Mammary epithelial cell (primary cell): ENCODE measurements at places on chromosomes 2 and 18. TPM values are rescaled to one million over a fixed set of nuclear protein-coding genes. Genes with fewer than 3 reads are reported as not detected.

Gene RBM43
- polyA plus RNA-seq: 1.8 TPM

Gene FAM237A
- polyA plus RNA-seq: not detected

Gene ZNF396
- 0.09 TPM for polyA plus RNA-seq

Gene ESCO1
- 3.4 TPM for polyA plus RNA-seq

Gene LAMA1
- 24.9 TPM for polyA plus RNA-seq

Gene SDC1
- polyA plus RNA-seq: 1,215 TPM

Gene DAPL1
- 5.2 TPM for polyA plus RNA-seq

Gene CCL20
- polyA plus RNA-seq: 0.50 TPM

Gene NDC80
- polyA plus RNA-seq: 16.9 TPM

Gene RPRM
- polyA plus RNA-seq: not detected

Gene SERPINB3
- 12.3 TPM for polyA plus RNA-seq

Gene TTC39C
- 16.4 TPM for polyA plus RNA-seq

Gene SLC4A3
- 11.2 TPM for polyA plus RNA-seq

Gene SLC19A3
- 0.08 TPM for polyA plus RNA-seq

Gene OXER1
- not detected for polyA plus RNA-seq

Gene UBXN2A
- 7.9 TPM for polyA plus RNA-seq

Gene ST6GAL2
- polyA plus RNA-seq: 0.01 TPM

Gene TMEM182
- polyA plus RNA-seq: 3.1 TPM

Gene C2orf72
- 0.49 TPM for polyA plus RNA-seq

Gene GALR1
- not detected for polyA plus RNA-seq

Gene SATB2
- polyA plus RNA-seq: 1.1 TPM

Gene DES
- polyA plus RNA-seq: 0.07 TPM

Gene PIKFYVE
- polyA plus RNA-seq: 11.8 TPM

Gene CBLN2
- not detected for polyA plus RNA-seq

Gene DSC3
- polyA plus RNA-seq: 50.2 TPM

Gene C1QL2
- not detected for polyA plus RNA-seq

Gene RGPD6
- polyA plus RNA-seq: 2.6 TPM

Gene UGT1A9
- not detected for polyA plus RNA-seq

Gene LOXHD1
- polyA plus RNA-seq: not detected

Gene ADAM23
- polyA plus RNA-seq: 2.5 TPM

Gene CRACDL
- polyA plus RNA-seq: 4.7 TPM

Gene KCNG2
- polyA plus RNA-seq: not detected

Gene RTKN
- 99.4 TPM for polyA plus RNA-seq

Gene ACMSD
- polyA plus RNA-seq: not detected

Gene RAPGEF4
- 0.39 TPM for polyA plus RNA-seq

Gene VSNL1
- polyA plus RNA-seq: 40.4 TPM

Gene KCNJ13
- polyA plus RNA-seq: not detected

Gene PHLPP1
- 8.4 TPM for polyA plus RNA-seq

Gene PLGLB2
- 0.05 TPM for polyA plus RNA-seq

Gene C1GALT1C1L
- polyA plus RNA-seq: 0.42 TPM

Gene OR6B2
- not detected for polyA plus RNA-seq

Gene SMAD7
- polyA plus RNA-seq: 8.2 TPM

Gene LDAH
- polyA plus RNA-seq: 9.5 TPM

Gene FEV
- polyA plus RNA-seq: not detected

Gene EMILIN1
- 0.17 TPM for polyA plus RNA-seq

Gene RAMP1
- polyA plus RNA-seq: 2.6 TPM

Gene ITPRIPL1
- 0.17 TPM for polyA plus RNA-seq

Gene NPHP1
- 2.9 TPM for polyA plus RNA-seq

Gene TEX44
- not detected for polyA plus RNA-seq
